ENCODE measurements at places on chromosomes 3 and 15.

DNA sequence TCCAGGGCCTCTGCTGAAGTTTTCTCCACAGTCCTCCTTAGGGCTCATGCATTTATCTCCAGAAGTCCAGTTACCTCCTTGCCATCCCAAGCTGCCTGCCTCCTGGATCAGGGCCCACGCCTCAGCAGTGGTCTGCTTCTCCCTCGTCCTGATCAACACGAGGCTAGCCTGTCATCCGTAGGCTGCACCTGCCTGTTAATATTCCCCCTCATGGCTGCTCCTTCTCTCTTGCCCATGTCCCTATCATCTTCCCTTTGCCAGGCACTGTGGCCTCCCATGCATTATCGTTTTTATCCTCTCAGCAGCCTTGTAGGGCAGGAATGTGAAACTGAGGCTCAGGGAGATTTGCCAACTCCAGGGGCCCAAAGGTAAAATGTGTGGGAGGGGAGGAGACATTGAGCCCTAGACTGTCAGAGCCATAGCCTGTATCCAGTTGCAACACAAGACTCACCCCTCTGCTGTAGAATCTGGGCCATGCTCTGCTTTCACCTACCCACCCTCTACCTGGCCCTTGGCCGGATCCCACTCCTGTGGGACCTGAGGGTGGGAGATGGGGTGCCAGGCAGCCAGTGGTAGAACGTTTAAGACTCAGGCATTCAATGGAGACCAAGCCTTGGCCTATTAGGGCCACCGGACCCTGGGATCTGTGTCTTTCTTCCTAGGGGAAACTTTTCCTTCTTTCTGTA is 4.6 kb downstream of the GRM2 start:
- DNase-seq = no peak

DNA sequence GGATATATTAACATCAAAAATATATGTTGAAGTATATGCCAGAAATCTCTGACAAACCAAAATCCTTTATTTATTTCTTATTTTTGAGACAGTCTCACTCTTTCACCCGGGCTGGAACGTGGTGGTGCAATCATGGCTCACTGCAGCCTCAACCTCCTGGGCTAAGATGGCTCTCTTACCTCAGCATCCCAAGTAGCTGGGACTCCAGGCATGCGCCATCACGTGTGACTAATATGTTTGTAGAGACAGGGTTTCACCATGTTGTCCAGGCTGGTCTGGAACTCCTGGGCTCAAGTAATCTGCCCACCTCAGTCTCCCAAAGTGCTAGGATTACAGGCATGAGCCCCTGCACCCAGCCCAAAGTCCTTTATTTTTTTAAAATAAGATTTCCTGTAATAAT is 11.9 kb downstream of the FAIM start:
- no peak for DNase-seq

- no peak for DNase-seq
Observed at GRCh38 chr3:95289295-95289694, 1226.4 kb downstream of the NSUN3 start.

- no peak for DNase-seq
Observed at GRCh38 chr15:33584797-33585196, 274.0 kb downstream of the RYR3 start.

DNA sequence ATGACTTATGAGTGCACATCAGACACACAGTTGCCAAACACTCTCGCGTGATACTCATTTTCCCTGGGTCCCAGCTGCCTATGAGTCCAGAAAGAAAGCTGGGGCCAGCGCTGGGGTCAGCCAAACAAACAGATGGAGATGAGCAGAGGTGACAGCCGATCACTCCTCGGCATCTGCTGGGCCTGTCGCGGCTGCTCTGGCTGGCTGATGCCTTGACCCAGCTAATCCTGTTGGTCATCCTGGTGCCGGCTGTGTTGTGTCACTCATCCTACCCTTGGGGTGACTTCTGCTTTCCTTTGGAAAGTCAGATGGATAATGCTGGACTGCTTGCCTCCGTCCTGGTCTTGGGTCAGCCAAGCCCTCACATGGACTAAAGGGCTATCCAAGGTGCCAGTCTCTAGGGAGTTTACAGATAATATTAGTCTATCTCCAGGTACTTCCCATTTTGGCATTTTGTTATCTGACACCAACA is 105.3 kb upstream of the PDZRN3 start:
- no peak for DNase-seq

- no peak for DNase-seq
Observed at GRCh38 chr3:45795509-45795881, 841 bp downstream of the SLC6A20 start.

DNA sequence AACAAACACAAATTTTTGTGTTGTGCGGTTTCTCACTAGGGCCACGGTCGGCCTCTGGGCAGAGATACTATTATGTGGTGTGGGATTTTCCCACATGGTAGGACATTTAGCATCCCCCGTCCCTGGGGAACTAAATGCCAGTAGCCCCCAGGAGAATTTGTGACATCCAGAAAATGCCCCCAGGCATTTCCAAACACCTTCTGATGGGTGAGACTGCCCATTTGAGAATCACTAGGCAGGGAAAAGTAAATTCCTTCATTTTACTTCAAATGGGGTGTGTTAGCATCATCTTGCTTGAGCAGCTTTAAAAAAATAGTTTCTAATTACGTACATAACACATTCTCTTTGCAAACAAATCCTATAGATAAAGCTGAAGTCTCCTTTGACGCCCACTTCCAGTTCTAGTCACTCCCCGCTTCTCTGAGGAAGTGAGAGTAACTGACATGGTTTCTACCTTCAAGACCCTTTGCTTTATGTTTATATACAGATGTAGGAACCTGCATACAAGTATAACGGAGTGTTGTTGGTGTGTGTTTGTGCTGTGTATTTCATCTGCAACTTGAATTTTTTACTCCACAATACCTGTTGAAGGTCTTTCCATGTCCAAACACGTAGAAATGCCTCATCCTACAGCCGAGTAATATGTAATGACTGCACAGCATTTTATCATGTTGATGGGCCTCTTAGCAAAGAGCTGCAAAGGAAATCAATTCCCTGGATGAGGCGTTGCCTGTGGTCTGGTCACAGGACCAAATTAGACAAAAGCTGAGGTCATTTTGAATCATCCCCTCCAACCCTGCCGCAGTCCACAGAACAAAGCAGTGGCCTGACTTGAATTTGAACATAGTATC is 31.4 kb upstream of the ZBTB38 start:
- DNase-seq = no peak

GRCh38 chr3:139303216-139303615 is 40.6 kb upstream of the MRPS22 start:
- no peak for DNase-seq

DNA sequence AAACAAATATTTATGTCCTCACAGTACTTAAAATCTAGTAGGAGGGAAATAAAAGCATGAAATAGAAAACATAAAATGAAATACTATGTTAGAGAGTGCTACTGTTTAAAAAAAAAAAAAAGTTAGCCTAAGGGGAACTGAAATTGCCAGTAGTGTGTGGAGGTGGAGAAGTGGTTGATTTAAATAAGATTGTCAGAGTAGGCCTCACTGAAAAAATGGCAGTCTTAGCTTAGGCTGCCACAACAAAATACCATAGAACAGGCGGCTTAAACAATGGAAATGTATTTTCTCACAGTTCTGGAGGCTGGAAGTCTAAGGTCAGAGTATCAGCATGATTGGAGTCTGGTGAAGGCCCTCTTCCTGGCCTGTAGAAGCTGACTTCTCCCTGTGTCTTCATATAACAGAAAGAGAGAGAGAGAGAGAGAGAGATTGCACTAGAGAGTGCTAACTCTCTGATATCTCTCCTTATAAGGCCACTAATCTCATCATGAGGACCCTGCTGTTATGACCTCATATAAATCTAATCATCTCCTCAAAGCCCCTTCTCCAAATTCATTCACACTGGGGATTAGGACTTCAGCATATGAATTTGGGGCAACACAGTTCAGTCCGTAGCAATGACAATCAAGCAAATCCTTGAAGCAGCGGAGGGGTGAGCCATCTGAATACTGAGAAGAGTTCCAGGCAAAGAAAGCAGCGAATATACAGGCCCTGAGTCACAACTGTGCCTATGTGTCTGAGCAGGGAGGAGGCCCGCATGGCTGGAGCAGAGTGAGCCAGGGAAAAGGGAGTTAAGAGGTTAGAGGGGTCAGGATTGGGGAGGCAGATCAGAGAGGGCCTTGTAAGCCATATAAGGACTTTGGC is 23.6 kb upstream of the LRRC34 start:
- no peak for DNase-seq

DNA sequence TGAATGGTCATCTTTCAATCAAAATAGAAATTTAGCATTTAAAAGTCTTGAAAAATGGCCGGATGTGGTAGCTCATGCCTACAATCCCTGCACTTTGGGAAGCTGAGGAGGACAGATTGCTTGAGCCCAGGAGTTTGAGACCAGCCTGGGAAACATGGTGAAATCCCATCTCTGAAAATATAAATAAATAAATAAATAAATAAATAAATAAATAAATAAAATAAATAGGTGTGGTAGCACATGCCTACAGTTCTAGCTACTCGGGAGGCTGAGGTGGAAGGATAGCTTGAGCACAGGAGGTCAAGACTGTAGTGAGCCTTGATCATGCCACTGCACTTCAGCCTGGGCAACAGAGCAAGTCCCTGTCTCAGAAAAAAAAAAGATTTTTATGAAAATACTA is 25.9 kb downstream of the SLC30A4 start:
- no peak for DNase-seq

- DNase-seq = no peak
Observed at GRCh38 chr3:62167566-62168262, 205.6 kb downstream of the FEZF2 start.

- DNase-seq = no peak
Observed at GRCh38 chr15:98942431-98942830, 65.2 kb downstream of the PGPEP1L start.

GRCh38 chr3:80405618-80406017 is 637.8 kb upstream of the ROBO1 start:
- no peak for DNase-seq

- DNase-seq = no peak
Observed at GRCh38 chr3:180332608-180333007, 269.4 kb upstream of the TTC14 start.

DNA sequence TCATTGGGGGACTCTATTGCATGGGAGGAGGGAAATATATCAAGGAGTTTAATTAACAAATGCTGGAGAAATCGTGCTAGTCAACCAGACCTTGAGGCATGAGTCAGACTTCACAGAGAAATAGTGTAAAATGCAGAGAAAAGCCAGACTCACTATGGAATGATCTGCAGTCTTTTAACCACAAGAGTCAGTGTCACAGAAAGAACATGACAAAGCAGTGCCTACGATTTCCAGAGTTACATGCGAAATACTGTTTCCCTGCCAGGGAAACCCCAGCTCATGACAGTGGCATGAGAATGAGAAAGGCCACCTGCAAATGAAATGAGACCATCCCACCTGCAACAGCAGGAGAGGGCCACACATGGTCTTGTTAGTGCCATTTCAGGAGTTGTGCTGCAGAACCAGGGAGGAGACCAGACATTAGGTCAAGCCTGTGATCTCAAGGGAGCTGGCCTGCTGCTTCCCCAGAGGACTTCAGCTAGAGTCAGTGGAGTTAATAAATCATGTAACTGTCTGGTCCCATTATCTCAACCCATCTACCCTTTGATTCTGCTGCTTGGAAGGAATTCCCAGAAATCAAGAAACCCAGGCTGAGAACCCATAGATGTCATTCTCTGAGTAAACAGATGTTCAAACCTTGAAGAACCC is 79.0 kb downstream of the ERC2 start:
- DNase-seq = no peak

DNA sequence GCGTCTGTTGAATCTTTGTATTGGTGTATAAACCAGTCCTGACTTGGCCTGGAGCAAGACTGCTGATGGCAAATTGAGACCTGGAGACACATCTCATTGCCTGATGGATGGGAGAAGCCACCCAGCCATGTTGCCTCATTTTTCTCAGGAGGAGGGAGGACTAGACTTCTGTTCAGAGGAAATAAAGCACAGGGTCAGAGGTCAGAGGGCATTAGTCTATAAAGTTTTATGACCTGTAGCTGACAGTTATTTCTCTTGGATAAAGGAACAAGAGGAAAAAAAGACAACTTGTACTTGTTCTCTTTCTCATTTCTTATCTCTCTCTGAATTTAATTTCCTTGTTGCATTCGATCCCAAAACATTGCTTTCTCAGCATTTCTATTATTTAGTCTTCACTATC is 775.9 kb downstream of the SQOR start:
- no peak for DNase-seq

GRCh38 chr3:122665226-122665786 is 15.3 kb upstream of the PARP14 start:
- no peak for DNase-seq

DNA sequence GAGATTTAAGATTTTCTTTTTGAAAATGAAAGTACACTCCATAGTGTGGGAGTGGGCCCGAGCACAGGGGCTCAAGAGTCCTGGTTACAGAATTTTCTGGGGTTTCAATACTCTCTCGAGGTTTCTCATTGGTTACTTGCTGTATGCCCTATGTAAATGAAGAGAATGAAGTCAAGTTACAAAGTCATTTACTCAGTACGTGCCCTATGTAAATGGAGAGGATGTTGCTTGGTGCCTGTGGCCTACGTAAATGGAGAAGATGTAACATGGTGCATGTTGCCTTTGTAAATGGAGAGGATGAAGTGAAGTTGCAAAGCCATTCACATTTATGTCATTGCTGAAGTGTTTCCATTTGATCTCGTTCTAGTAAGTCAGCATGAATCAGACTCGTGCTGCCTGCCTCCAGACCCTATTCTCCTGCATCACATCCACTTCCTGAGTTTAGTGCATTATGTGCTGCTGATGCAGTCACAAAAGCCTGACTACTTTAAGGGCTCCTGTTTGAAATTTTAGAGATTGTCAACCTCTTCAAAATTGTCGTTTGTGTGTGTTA is 302.0 kb downstream of the ZBBX start:
- no peak for DNase-seq

DNA sequence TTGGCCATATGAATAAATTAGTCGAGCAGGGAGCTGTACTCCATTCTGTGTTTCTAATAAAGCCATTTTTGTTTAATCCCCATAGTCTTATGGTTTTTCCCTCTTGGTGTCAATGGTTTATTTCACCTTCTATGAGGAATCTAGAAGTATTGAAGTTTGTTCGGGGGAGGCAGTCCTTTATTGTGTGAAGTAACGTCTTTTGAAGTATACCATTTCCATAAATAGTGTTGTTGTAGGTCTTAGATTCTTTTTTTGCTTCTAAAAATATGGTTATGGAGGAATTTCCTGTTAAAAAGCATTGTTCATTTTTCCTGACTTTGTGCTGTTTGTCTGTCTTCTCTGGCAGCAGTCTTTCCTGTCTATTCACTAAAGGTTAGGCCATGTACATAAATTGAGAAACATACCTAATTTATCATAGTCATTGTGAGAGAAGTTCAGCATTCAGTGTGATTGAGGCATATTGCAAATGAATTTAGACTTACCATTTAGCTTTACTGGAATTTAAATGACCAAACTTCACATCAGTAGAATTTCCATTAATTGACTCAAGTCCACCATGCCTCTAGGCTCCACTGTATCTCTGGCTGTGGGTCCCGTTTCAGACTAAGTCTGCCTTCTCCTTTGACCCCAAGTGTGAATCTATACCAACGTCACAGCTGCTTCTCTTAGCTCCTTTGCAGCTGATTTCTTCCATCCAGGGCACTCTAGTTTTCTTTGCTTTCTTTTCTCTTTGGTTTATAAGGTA is 37.3 kb downstream of the YEATS2 start:
- DNase-seq = no peak
